Astrocyte of the cerebellum (primary cell): ENCODE measurements at places on chromosomes 13 and 19.

GRCh38 chr13:110433014-110433413 lies 125.9 kb downstream of the COL4A2 start:
- DNase-seq: no peak

- DNase-seq: peak; percentile 44
These were observed 69.7 kb upstream of the C13orf46 start for GRCh38 chr13:114043421-114044053.

GRCh38 chr19:33812388-33813330 lies 16.0 kb downstream of the KCTD15 start:
- DNase-seq: no peak

GRCh38 chr13:85137516-85137915 lies 661.7 kb downstream of the SLITRK6 start:
- DNase-seq: no peak

GRCh38 chr19:6772028-6772865 lies at the start of gene VAV1:
TSS of gene VAV1 (plus strand) at chr19:6772708. CDS start at chr19:6772808, 100 bp downstream.
- no peak for DNase-seq

DNA sequence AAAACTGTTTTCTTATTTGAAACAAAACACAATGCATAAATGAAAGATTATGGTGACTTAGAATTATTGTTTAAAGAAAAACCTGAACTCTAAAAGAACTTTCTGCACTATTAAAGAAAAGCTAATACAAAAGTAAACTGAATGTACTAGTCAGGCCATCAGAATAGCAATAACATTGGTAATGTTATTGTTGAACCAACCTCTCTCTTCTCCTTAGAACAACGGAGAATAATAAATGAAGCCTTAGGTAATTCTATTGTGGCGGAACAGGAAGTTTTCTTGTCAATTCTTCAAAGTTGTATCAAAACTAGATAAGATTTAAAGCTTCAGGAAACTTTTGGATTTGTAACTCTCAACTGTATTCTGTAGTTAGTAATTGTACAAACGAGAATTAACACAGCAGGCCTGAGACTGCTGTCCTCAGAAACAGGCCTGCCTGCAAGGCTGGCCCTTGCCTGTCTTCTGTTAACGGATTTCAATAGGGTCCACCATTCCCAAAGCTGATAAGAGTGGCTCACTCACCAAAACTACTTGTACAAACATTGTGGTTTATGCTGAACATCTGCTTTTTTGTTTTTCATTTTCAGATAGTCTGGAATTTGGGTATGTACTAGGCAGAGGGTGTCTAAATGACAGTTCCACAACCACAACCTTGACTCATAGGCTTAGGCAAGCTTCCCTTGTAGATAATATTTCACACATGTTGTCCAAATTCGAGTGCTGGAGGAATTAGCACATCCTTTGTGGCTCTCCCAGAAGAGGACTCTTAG lies 825.8 kb downstream of the GPC5 start:
- peak; percentile 87 for DNase-seq

DNA sequence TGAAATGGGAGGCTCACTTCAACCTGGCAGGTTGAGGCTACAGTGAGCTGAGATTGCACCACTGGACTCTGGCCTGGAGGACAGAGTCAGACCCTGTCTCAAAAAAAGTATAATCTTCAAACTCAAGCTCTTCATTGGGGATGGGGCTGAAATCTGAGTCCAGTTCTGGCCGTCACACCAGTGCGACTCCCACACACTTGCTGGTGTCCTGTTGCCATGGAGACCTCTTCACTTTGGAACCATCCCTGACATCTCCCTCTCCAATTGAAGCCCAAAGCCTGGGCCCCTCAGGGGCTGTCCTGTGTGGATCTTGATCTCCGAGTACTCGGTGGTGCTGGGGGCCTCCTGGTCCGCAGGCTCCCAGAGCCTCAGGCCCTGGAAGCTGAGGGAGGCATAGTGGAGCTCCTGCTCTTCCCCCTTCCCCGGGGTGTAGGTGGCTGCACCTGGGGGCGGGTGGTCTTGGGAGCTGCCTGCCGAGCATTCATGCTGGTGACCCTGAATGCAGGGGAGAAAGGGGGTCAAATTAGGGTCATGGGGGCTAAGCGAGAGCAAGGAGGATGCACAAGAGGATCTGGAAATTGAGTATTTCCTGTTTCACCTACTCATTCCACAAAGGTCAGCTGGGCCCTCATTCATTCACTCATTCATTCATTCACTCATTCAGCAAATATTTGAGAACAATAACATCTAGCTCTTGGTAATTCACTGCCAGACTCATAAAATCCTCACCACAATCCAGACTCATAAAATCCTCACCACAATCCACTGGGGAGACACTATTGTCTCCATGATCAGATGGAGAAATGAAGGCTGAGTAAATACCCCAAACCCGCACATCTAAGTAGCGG lies 11.0 kb downstream of the SIGLEC11 start:
- no peak for DNase-seq

DNA sequence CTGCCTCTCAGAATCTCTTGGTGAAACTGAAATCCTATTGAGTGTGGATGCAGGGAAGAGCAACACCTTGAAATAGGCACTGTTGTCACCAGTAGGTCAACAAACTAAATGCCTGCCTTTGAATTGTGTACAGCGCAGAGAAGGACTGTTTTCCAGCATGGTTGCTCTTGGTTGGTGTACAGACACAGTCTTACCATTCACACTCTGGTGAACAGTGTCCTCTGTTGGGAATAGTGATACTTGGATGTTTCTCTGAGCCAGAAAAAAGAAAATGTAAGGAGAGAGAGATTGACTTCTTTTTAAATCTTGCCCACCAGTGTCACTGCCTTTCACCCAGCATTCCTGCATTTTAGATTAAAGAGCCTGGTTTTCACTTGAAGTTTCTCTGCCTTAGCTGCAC lies 179.7 kb downstream of the STK24 start:
- no peak for DNase-seq

- peak; percentile 38 for DNase-seq
These were observed 17.1 kb upstream of the GPC5 start for GRCh38 chr13:91381371-91381770.

DNA sequence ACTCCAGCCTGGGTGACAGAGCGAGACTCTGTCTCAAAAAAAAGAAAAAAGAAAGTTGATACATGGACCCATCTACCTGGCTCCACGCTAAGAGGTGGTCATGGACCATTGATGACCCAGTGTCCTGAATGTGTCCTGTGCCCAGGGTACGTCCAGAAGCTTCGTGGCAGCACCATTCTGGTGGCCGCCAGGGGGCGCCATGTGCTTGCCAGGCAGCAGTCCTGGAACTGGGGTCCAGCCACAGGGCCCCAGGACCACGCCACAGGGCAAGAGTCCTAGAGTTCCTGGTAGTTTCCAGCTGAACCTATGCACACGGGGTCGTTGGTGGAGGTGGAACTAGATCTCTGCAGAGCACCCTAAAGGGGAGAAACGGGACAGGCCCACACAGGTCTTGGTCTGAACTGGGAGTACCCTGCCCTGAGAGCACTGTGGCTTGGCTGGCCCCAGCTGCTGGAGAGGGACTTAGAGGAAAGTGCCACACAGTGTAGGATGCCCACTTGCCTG lies 19.9 kb upstream of the FBXO27 start:
- no peak for DNase-seq

GRCh38 chr13:91762957-91763356 lies 364.5 kb downstream of the GPC5 start:
- no peak for DNase-seq

- DNase-seq: no peak
These were observed 18.7 kb upstream of the B3GNT3 start for GRCh38 chr19:17775991-17776803.

DNA sequence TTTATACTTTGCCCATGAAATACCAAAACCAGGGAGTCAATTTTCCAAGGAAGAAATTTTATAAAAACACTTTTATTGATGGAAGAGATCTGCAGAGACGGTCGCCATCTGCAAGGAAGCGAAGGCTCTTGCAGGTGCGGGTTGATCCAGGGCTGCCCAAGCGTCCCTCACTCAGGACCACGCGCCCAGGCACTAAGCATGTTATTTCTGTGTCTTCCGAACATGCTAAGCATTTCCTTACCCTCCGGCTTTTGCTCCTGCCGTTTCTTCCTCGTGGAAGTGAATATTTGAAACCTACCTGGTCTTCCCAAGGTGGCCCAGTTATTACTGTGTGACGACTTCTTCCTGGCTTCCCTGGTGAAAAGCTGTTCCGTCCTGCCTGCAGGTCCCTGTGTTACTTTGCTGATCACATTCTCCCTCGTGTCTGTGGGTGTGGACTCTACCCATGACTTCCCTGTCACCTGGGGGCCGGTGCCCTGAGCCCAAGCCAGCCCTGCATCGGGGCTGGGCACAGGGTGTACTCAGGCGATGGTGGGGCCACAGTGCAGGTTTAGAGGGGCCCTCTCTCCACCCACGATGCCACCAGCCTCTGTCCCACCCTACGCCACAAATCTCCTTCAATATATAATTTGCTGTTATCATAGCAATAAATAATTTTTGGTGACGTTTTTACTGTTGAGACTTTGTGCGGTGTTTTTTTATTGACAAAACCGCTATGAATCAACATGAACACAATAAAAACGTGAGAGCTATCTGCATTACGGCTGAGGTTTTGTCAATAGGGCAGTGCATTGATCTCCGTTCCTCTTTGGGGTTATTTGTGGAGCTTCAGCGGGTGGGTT lies 119.4 kb downstream of the URI1 start:
- DNase-seq: no peak

DNA sequence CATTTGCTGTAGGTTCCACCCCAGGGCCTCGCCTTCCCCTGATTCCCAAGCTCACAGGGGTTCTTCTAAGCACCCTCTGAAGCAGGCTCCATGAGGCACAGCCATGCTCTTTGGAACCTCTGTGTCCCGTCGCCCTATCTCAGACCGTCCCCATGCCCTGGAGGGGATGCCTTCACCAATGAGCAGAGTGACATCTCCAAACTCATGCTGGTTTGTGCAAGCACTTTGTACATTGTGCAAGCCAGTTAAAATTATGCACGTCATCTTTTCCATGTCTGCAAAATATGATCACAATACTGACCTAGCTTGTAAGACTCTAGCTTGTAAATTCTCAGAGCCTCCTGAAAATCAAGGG lies 46.5 kb upstream of the RAP2A start:
- DNase-seq: no peak

DNA sequence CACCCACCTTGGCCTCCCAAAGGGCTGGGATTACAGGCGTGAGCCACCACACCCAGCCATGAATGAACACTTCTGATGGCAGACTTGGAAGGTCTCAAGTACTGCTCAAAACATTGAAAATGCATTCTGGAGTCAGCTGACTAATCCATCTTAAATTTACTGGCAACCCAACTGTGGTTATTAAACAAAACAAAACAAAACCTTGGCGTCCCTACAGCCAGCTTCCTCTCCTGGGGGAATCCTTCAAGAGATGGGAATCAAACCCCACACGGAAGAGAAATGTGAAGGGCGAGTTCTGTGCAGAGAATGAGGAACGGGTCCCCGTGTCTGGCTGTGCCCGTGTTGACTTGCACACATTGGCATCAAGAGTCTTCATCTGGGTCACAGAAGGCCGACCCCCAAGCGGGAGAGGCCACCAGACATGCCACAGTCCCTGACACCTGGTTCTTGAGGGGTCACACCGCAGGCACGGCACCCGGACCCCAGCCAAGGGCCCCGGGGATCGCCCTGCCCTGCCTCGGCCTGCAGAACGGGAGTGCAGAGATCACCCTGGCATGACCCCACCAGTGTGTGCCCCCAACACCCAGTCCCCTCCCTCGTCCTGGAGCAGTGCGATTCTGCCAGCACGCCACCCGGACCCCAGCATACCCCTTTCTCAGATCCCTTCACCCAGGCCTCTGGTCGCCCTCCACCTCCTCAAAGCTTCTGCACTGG lies 3.2 kb downstream of the MAP2K2 start:
- peak; percentile 43 for DNase-seq

DNA sequence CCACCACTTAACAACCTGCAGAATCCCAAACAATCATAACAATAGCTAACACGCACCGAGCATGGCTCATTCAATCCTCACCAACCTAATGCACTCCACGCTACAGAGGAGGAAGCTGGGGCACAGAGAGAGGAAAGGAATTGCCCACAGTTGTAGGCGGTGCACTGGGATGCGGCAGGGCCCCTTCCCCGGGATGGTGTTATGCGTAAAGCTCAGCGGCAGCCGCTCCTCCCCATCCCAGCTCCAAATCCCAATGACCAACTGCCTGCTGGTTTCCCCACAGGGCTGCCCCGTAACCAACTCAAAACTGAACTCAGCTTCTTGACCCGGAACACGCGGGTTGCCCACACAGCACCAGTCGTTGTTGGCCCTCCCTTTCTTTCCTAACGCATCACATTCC lies 42.2 kb downstream of the SERP2 start:
- no peak for DNase-seq

- DNase-seq: no peak
These were observed 415.9 kb downstream of the IRS2 start for GRCh38 chr13:109370496-109370895.

- no peak for DNase-seq
These were observed 8.0 kb upstream of the B3GLCT start for GRCh38 chr13:31191748-31192147.

DNA sequence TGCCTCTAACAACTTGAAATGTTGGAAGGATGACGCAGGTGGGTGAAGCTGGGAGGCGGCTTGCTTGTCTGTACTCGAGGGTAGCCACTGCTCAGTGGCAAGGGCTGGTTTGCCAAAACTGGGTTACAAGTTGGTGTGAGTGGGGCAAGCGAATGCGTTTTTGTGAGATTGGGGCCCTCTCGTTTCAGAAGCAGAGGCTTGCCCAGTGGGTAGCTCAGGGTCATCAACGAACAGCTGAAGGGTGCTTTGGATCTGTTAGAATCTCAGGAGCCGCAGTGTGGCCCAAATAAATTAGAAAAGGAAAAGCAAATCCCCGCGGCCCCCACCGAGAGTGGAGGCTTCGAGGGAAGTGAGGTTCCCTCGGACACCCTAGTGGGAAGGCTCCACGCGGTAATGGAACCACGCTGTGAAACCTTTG lies 7.3 kb downstream of the ATP4B start:
- DNase-seq: no peak

GRCh38 chr13:109655206-109655600 lies 131.2 kb downstream of the IRS2 start:
- DNase-seq: no peak

DNA sequence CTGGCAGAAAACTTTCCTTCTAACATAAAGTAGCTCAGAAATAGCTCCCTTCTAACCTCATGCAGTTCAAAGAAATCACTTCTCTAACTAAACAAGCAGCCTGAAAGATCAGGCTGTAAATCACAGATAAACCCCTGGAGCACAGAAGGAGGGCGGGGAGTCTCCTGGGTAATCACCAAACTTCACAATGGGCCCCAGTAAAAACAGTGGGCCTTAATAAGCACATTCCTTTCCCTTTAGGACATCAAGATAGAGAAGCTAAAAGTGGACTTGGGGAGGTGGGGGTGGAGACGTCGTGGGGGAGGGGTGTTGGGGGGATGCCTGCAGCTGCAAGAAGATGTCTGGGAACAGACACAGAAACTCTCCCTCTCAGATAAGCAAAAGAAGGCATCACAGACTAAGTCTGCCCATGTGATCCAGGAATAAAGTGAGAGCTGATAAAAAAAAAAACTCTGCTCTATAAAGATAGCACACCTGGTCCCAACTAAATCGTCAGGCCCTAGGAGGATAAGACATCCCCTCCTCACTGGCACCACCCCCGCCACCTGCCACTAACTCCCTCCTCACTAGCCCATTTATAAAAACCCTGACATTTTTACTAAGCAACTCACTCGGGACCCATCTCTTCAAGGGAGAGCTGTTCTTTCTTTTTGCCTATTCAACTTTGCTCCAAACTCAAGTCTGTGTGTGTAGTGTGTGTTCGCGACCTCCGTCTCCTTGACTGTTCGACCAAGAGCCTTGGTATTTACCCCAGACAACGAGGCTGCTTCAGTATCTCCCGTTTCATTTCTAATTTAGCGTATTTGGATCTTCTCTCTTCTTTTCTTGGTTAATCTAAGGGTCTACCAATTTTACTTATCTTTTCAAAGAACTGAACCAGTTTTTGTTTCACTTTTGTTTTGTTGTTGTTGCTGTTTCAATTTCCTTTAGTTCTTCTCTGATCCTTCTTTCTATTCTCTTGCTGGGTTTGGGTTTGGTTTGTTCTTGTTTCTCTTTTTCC lies 31.7 kb downstream of the DNAJC15 start:
- DNase-seq: no peak
